ENCODE measurements at places on chromosomes 11 and 22. TPM values are rescaled to one million over a fixed set of nuclear protein-coding genes. Genes with fewer than 3 reads are reported as not detected.

DNA sequence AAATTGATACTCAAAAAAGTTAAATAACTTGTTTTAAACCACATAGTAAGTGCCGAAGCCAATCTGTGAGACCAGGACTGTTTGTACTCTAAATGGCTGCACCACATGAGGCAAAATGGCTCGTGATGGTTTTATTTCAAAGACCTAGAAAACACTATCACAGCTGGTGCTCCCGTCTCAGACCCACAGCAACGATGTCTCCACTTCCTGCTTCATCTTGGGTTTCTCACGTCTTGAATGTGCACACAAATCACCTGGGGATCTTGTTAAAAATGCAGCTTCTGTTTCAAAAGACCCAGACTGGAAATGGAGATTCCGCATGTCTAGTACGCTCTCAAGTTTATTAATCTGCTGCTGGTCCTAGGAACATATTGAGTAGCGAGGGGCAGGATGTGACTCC, 1.2 kb downstream of the CD3E start:
- DNase-seq: peak; percentile 71
- no peaks in the 10 kb centered on the region for H3K27me3 ChIP-seq
- H3K27ac ChIP-seq: peak overlapping the region; percentile 91
- H3K4me1 ChIP-seq: peaks cover 62% of the 10 kb centered on the region
- peak overlapping the region; percentile 87 for H3K4me3 ChIP-seq

DNA sequence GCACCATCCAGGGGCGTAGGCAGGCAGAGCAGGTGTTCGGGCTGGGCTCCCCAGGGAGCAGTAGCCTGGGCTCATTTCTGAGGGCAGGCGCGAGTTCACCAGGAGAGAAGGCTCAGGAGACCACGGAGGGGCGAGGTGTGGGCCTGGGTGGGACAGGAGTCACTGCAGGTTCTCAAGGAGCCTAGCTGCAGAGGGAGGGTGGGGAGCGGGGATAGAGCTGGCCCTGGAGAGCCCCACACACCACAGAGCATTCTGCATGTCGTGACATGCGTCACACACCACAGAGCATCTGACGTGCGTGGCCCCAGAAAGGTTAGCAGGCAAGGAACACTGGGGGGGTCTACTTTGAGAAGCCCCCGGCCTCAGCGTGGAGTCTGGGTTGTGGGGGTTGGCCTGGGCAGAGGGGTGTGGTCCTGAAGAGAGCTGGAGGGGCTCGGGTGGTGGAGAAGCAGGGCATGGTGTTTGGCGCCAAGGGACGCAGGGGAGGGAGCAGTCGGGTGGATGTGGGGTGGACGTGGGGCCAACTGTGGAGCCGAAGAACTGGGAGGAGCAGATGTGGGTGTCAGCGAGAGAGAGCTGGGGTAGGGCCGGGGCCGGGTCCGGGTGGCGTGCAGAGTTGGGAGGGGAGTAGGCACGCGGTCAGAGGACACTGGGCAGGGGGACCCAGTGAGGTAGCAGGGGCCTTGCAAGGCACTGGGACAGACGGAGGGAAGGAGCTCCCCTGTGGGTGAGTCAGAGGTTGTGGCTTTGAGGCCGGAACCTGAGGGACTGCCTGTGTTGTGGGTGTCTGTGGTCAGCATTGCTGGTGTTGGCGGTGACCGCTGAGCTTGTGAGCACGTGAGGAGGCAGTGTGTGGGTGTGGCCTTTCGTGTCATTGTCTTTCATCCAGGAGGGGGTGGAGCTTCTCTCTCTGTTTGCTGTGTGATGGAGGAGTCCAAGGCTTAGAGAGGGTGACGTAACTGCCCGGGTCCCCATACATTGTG, 25.5 kb downstream of the CTTN start:
- H3K27me3 ChIP-seq: peaks cover 42% of the 10 kb centered on the region
- DNase-seq: no peak
- H3K4me3 ChIP-seq: no peak overlapping the region
- no peak overlapping the region for H3K27ac ChIP-seq

DNA sequence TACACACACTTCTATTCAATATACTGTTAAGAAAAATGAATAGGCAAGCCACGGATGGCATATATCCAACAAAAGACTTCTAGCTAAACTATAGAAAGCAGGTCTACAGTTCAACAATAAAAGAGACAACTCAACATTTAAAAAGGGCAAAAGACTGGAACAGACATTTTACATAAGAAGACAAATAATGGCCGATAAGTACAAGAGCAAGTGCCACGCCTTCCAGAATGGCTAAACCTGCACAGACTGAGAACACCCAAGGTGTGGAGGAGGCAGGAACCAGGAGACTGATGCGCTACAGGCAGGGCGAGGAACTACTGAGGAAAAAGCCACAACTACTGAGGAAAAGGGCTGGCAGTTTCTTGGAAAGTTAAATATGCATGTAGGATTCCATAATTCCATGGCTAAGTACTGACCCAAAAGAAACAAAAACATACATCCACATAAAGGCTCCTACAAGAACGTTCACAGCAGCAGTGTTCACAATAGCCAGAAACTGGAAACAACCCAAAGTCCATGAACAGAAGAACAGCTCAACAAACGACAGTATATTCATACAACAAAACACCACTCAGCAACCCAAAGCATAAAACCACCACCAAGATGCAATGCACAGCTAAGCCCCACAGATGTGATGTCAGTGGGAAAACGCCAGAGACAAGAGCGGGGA, 9.6 kb upstream of the MOB2 start:
- H3K4me3 ChIP-seq: no peak overlapping the region
- DNase-seq: no peak
- H3K36me3 ChIP-seq: peaks cover under 1% of the 10 kb centered on the region
- H3K27me3 ChIP-seq: no peaks in the 10 kb centered on the region

DNA sequence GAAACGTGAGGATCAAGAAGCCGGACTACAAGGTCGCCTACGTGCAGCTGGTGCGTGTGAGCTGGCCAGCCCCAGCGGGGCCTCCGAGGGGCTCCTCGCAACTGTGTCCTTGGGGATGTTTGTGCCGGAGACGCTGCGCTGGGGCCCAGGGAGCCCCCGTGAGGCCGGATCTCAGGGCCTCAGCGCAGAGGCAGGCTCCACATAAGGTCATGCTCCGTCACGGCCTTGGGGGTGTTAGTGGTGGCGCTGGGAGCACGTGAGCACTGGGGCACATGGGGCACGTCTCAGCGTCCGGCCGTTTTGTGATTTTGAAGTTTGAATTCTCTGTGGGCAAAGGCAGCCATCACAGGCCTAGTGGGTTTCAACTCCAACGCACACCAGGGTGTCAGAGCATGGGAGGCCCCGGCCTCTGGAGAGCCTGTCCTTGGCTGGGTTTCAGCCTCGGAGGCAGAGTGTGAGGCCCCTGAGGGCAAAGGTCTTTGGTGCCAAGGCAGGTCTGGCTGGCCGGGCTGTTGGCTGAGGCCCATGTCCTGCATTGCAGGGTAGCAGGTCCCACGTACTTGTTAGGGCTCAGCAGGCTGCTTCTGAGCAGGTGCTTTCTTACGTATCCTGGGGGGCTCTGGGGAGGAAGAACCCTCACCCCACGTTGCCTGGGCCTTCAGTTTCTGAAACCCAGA, 5.8 kb downstream of the MRPL23 start:
- no peak overlapping the region for H3K27ac ChIP-seq
- no peaks in the 10 kb centered on the region for H3K36me3 ChIP-seq
- H3K27me3 ChIP-seq: no peaks in the 10 kb centered on the region
- H3K4me3 ChIP-seq: no peak overlapping the region
- DNase-seq: no peak

- H3K27me3 ChIP-seq: no peaks in the 10 kb centered on the region
- peaks cover 44% of the 10 kb centered on the region for H3K4me1 ChIP-seq
- DNase-seq: no peak
Measured at GRCh38 chr11:62832336-62833234, at the start of gene TEX54. Gene TEX54 (minus strand): TSS chr11:62832841.

- peaks cover 19% of the 10 kb centered on the region for H3K36me3 ChIP-seq
- no peak for DNase-seq
- peaks cover 6% of the 10 kb centered on the region for H3K4me1 ChIP-seq
Measured at GRCh38 chr11:14657841-14658240, 14.2 kb downstream of the PDE3B start.

DNA sequence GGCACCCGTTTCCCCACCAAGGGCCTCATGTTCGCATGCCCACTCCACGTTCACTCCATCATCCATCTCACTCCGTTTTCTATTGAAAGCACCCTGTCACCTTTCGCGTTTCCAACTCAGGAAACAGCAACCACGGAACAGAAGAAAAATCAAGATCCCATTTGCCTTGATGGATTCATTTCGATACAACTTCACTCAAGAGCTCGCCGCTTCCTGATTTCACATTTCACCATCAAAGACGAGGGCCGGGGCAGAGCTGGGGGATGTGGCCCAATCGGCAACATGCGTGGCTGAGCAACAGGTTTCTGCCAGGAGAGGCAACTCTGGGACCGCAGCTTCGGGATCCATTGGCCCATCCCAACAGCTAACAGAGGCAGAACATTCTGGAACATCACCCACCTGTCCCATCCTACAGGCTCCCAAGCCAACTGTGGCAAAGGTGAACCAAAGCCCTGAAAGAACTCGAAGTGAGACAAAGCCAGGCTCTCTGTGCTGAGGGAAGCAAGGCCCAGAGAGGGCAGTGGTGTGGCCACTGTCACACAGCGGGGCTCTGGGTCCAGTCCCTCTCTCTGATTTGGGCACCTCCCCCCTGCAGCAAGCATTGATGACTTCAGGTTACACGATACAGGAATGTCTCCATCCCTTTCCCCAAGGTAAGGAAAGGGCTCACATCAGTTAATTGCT, 36.2 kb upstream of the CD5 start:
- peak overlapping the region; percentile 65 for H3K27ac ChIP-seq
- H3K27me3 ChIP-seq: no peaks in the 10 kb centered on the region
- no peaks in the 10 kb centered on the region for H3K36me3 ChIP-seq

DNA sequence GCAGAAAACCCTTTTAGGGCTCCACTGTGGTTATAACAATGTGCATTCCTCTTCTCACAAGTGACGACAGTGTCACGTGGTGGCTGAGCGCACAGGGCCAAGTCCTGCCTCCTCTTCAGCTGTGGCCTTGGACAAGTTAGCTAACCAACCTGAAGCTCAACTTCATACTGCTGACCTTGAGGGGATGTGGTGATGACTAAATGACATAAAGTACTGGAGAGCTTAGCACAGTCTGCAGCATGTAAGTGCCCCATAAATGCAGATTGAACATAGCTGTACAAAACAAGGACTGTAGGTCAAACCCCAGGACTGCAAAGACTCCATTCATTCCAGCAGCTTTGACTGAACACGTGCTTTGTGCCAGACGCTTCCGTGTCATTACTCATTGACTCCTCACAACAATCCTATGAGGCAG, 20.1 kb upstream of the MRGPRX2 start:
- H3K27ac ChIP-seq: no peak overlapping the region
- DNase-seq: no peak
- peaks cover 4% of the 10 kb centered on the region for H3K27me3 ChIP-seq
- no peaks in the 10 kb centered on the region for H3K36me3 ChIP-seq

- H3K27me3 ChIP-seq: no peaks in the 10 kb centered on the region
- no peak for DNase-seq
- H3K4me3 ChIP-seq: no peak overlapping the region
- H3K36me3 ChIP-seq: no peaks in the 10 kb centered on the region
Measured at GRCh38 chr11:91230647-91231046, 994.0 kb upstream of the FAT3 start.

GRCh38 chr22:27900153-27900552, 18.9 kb downstream of the PITPNB start:
- DNase-seq: no peak
- no peak overlapping the region for H3K4me3 ChIP-seq

GRCh38 chr11:94630221-94630620, 63.1 kb downstream of the PIWIL4 start:
- H3K4me3 ChIP-seq: no peak overlapping the region
- H3K36me3 ChIP-seq: no peaks in the 10 kb centered on the region
- no peak for DNase-seq
- H3K4me1 ChIP-seq: no peaks in the 10 kb centered on the region
- no peak overlapping the region for H3K27ac ChIP-seq

GRCh38 chr22:25492841-25493734, 71.4 kb upstream of the GRK3 start:
- no peak overlapping the region for H3K27ac ChIP-seq
- H3K4me3 ChIP-seq: no peak overlapping the region
- H3K36me3 ChIP-seq: no peaks in the 10 kb centered on the region
- H3K4me1 ChIP-seq: no peaks in the 10 kb centered on the region

- no peak overlapping the region for H3K27ac ChIP-seq
- DNase-seq: no peak
- H3K4me3 ChIP-seq: no peak overlapping the region
- H3K36me3 ChIP-seq: no peaks in the 10 kb centered on the region
- H3K4me1 ChIP-seq: no peaks in the 10 kb centered on the region
Measured at GRCh38 chr11:92111287-92111686, 113.3 kb upstream of the FAT3 start.

- H3K36me3 ChIP-seq: no peaks in the 10 kb centered on the region
- H3K4me1 ChIP-seq: no peaks in the 10 kb centered on the region
- H3K27ac ChIP-seq: no peak overlapping the region
- H3K27me3 ChIP-seq: peaks cover 39% of the 10 kb centered on the region
- H3K4me3 ChIP-seq: no peak overlapping the region
- no peak for DNase-seq
Measured at GRCh38 chr11:118111019-118111743, 24.4 kb upstream of the SMIM35 start.

DNA sequence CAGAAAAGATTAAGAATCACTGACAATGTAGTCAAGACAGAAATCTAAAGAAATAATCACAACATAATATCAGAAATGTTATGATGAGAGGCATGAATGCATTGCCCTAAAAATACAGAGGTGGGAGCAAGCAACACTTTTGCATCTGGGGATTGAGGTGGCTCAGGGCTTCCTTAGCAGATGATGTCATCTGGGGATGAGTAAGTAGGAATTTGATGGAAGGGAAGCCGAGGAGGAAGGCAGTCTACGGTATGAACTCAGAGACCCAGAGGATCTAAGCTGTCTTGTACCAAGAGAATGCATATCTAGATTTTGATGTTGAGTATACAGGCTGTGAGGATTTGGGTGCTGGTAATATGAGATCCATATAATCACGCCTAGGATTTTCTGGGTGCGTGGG, 193.0 kb upstream of the SNX19 start:
- no peaks in the 10 kb centered on the region for H3K36me3 ChIP-seq
- H3K27ac ChIP-seq: no peak overlapping the region
- DNase-seq: no peak
- no peaks in the 10 kb centered on the region for H3K4me1 ChIP-seq
- no peaks in the 10 kb centered on the region for H3K27me3 ChIP-seq
- H3K4me3 ChIP-seq: no peak overlapping the region

DNA sequence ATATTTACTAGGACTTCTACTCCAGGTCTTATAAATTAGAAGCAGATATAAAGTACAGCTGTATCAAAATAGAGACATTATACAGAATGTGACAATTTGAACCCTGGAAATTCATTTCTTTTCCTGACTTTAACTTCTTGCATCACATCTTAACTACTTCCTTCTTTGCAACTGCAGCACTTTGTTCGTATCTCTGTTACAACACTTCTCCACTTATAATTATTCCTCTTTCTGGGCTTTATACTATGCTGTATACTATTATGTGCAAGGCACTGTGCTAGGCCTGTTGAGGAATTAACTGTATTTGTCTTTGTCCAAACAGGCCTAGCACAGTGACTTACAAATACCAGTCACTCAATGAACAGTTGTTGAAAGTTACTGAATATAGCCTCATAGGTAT, 1.8 kb upstream of the SLC36A4 start:
- peaks cover 8% of the 10 kb centered on the region for H3K4me1 ChIP-seq
- no peak overlapping the region for H3K27ac ChIP-seq
- no peak for DNase-seq
- no peaks in the 10 kb centered on the region for H3K27me3 ChIP-seq
- H3K4me3 ChIP-seq: no peak overlapping the region

Gene SAA4
- 0.93 TPM for total RNA-seq

Gene MYOD1
- not detected for total RNA-seq

Gene OR8D1
- not detected for total RNA-seq

Gene DDTL
- total RNA-seq: 7.7 TPM

Gene SCN3B
- total RNA-seq: not detected

Measured in T-cell (primary cell).